ENCODE measurements at places on chromosomes 7 and 10.

GRCh38 chr10:5628451-5629302, 37.7 kb downstream of the ASB13 start:
- peak; percentile 13 for DNase-seq

- DNase-seq: no peak
These were observed 185.1 kb upstream of the AGK start for GRCh38 chr7:141366091-141366621.

DNA sequence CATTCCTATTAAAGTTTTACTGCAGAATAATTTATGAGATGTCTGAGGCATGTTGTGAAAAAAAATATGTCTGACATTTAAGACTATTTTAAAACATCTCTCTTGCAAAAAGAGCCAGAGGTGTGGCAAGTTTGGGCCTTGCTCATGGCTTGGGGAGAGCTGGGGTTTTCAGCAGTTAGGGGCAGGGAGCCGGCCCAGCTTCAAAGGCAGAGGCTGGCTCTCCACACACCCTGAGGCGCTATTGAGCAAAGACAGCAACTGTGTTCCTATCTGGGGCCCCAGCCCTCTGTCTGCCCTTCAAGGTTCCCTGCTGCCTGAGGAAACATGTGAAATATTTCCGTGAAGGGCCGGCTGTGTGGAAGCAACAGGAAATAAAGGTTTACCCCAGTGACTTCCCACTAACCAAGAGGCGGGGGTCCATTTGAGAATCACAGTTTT, 94.0 kb downstream of the SORBS1 start:
- no peak for DNase-seq

DNA sequence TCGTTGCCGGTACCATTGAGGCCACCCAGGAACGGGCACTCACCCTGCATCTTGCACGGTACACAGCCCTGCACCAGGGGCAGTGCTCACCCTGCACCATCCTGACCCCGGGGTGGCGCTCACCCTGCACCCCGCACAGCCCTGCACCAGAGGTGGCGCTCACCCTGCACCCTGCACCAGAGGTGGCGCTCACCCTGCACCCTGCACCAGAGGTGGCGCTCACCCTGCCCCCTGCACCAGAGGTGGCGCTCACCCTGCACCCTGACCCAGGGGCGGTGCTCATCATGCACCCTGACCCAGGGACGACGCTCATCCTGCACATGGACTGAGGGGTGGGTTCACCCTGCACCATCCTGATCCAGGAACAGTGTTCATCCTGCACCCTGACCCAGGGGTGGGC, 6.4 kb downstream of the TUBGCP2 start:
- DNase-seq: no peak

GRCh38 chr10:30002426-30003266, 56.7 kb downstream of the JCAD start:
- DNase-seq: peak; percentile 21

DNA sequence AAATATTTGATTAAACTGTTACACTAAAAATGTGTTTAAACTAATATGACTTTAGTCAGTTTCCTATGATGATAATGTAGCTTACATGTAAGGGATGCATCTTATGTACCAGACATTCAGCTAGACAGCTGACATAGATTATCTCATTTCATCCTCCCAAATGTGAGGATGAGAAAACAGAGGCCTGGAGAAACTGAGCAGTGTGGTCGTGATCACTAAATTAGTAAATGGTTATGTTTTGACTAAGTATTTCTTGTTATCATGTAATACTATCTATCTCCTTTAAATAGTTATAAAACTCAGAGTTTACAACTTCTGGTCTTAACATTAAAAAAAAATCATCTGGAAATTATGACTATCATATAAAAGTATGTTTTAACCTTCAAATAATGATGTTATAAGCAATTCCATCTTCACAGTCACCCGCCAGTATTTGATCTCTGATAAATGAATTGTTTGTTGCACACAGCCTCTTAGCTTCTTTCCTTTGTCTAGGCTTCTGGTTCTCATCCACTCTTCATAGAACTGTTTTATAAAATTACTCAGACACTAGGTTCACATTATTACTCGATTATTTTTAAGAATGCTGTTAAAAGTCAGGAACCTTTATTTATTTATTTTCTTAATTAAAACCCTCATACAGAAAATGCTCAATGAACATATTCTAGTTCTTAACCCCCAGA, 33.6 kb upstream of the HDAC9 start:
- no peak for DNase-seq

DNA sequence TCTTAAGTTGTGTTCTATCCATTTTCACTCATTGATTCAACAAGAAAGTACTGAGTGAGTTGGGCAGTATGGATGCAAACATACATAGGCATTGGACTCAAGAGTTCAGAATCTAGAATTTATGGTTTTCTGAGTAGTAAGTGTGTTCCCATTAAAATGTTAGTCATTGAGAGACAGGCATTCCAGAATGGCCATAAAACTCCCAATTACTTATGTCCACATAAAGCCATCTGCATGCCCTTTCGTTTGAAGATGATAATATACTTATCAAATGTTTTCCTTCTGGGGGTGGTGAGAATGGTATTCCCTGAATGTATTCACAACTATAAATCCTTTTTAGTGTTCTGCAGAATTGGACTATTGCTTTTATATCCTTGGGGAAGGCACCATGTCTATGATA, 131.6 kb downstream of the CD36 start:
- DNase-seq: no peak

DNA sequence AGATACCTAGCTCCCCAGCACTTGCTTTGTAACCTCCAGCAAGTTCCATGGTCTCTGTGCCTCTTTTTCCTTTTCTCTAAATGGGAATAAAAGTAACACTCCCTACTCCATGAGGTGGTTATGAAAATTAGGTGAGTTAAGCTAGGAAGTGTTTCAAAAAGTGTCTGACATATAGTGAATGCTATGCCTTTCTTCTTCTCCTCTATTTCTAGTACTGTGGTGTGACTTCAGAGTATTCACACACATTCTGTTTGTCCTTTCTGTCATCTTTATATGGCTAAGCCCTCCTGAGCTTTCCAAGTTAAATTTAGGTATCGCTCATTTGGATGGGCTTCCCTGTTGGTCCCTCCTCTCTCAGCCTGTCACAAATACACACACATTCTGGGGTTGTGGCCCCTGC, 229.7 kb downstream of the EXOC4 start:
- DNase-seq: no peak

- DNase-seq: no peak
These were observed 12.6 kb upstream of the UBE2D1 start for GRCh38 chr10:58322072-58322834.

DNA sequence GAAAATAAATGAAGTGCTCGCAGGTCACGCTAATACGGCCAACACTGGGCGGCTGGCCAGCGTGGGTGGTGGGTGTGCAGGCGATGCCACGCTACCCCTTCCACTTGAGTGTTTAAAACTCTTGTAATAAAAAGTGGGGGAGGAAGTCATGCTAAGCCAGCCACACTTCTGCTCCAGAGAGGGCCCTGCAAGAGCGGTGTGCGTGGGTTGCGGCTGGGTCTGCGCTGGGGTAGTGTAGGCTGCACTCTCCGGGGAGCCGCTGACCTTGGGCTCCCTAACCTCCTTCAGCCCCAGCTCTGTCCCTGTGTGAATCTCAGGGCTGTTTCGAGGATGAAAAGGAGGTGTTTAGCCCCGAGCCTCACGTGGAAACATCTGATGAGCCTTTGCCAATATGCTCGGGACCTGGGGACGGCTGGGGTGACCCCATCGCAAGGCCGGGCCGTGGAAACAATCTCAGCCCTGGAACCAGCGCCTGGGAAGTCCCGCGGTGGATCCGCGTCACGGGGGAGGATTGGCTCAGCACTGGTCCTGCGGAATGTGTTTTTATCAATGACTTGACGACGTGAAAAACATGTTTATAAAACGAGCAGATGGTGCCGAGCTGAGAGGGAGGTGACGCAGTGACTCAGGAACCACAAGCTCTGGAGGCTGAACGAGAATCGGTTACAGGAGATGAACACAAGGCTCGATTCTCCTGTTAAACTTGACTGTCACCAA, 278.5 kb downstream of the DNAJB6 start:
- no peak for DNase-seq

DNA sequence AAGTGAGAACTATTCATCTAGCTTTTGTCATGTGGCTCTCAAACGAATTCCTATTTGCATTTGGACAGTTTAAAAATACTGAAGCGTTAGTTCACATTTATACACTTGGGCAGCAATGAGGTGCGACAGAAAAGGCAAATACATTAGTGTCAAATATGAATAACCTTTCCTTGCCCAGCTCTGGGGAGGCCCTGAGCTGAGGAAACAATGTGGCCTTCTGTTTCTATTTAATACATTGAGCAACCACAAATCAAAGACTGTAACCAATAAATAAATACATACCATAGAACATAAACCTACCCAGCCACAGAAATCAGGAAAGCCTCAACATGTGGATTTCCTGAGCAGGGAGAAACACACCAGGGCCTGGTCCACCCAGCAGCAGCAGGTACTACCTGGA, 585.2 kb downstream of the PARD3 start:
- no peak for DNase-seq

- no peak for DNase-seq
These were observed 4.4 kb downstream of the SCART1 start for GRCh38 chr10:133458021-133458709.

DNA sequence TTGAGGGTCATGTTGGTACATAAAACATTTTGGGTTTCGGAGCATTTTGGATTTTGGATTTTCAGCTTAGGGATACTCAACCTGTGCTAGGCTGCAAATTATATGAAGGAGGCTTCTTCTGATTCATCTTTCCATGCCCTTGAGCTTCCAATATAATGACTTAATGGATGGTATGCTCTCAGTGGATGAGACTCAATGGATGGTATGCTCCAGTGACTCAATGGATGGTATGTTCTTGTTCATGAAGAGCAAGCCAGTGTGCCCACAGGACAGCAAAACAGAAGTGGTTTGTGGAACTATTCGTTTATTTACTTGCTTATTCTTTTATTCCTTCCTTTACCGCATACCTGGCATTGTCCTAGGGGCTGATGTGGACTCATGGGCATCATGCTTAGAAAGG, 969.6 kb downstream of the LRMDA start:
- DNase-seq: no peak

GRCh38 chr10:121490871-121491519, 107.2 kb downstream of the FGFR2 start:
- DNase-seq: no peak

DNA sequence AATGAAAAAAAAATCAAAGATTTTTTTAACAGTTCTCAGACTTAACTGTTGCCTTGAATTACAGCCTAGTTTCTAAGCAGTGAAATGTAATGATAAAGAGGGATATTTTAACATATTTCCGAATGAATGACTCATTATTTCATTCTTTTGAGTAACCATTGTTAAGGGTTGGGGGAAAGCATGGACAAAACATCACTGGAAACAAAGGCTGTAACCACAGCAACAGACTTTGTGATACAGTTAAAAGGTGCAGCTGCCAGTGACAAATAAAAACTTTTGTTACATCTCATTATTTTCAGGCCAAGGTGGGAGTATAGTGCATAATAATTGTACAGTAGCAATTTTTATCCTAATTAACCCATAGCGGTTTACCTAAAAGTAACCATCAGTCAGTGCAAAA, 172.6 kb downstream of the LRRTM3 start:
- DNase-seq: no peak

DNA sequence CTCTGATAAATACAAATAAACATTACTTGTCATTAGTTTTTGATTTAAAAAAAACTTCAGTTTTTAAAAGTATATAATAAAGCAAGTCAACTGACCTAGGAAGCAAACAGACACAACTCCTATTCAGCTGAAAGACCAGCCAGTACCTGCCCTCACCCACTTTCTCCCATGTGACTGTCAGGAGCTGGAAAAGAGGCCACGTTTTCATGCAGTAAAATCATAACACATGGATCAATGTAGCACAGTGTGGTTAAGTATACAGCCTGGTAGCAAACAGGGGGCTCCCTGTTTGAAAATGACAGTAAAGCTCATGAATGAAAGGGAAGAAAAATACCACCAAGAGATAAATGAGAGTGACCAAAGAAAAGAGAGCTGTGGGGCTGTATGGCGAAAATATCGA, 21.6 kb downstream of the KIN start:
- DNase-seq: no peak
